ENCODE measurements at places on chromosomes 13 and 19. TPM values are rescaled to one million over a fixed set of nuclear protein-coding genes. Genes with fewer than 3 reads are reported as not detected.

- no peaks in the 10 kb centered on the region for H3K36me3 ChIP-seq
- peak overlapping the region; percentile 52 for H3K4me3 ChIP-seq
- DNase-seq, result peak; percentile 90
Observed at GRCh38 chr19:39506944-39507714, 7.8 kb upstream of the SELENOV start.

GRCh38 chr13:48842316-48842715 is 133.4 kb upstream of the FNDC3A start:
- H3K27me3 ChIP-seq, result no peaks in the 10 kb centered on the region
- H3K36me3 ChIP-seq, result no peaks in the 10 kb centered on the region
- no peak overlapping the region for H3K27ac ChIP-seq
- DNase-seq, result no peak
- no peak overlapping the region for H3K4me3 ChIP-seq

- H3K4me1 ChIP-seq, result no peaks in the 10 kb centered on the region
- H3K4me3 ChIP-seq, result no peak overlapping the region
- no peaks in the 10 kb centered on the region for H3K36me3 ChIP-seq
- H3K27me3 ChIP-seq, result no peaks in the 10 kb centered on the region
- H3K27ac ChIP-seq, result no peak overlapping the region
- DNase-seq, result no peak
Observed at GRCh38 chr19:33484226-33484774, 37.3 kb downstream of the PEPD start.

GRCh38 chr19:4258181-4258580 is 11.3 kb downstream of the YJU2 start:
- peaks cover 65% of the 10 kb centered on the region for H3K36me3 ChIP-seq
- no peaks in the 10 kb centered on the region for H3K4me1 ChIP-seq
- DNase-seq, result no peak
- H3K27me3 ChIP-seq, result no peaks in the 10 kb centered on the region
- no peak overlapping the region for H3K4me3 ChIP-seq

DNA sequence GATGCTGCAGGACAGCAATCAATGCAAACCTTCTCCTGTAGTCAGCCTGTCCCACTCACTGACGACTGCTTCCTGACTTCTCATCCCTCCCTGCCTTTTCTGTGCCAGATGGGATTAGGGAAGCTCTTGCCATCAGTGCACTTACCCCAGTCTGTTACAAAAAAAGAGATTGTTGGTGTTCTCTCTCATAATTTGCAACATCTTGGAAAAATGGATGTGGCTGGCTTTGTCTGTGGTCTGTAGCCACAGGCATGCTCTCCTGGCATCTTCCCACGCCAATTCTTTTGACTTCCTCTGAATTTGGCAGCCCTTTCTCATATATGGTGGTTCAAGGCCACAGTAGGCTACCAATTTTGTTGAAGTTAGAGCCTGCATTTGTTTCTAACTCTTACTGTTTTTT is 11.6 kb upstream of the HTR2A start:
- no peak overlapping the region for H3K4me3 ChIP-seq
- no peaks in the 10 kb centered on the region for H3K27me3 ChIP-seq
- H3K36me3 ChIP-seq, result no peaks in the 10 kb centered on the region
- no peak overlapping the region for H3K27ac ChIP-seq
- no peak for DNase-seq
- H3K4me1 ChIP-seq, result no peaks in the 10 kb centered on the region

DNA sequence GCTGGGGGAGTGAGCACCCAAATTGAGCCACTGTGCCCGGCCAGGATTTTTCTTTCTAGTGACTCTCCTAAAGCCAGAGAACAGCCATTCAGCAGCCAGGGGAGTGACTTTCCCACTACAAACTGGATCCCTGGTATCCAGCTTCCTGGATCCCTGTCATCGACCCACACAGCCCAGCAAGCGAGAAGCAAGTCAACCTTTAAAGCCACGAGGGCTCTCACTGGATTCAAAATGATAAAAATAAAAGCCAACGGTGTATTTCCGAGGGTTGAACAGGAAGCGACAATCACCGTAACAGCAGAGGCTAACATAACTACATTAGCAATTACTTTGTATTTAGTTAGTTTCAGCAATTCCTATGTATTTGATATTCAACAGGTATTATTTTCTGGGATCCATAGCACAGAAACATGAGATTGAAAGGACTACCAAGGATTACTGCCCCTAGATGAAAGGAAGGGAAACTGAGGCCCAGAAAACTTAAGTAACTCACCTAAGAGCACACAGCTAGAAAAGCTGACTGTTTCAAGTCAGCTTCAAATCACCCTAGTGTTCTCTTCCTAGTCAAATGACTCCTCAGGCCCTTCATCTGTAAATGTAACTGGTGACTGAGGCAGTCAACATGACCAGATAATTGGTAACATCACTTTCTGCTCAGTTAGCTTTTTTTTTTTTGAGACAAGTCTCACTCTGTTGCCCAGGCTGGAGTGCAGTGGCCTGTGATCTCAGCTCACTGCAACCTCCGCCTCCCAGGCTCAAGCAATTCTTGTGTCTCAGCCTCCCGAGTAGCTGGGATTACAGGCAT is 2.7 kb downstream of the RFX1 start:
- peaks cover 36% of the 10 kb centered on the region for H3K4me1 ChIP-seq
- H3K27me3 ChIP-seq, result no peaks in the 10 kb centered on the region
- DNase-seq, result no peak
- H3K4me3 ChIP-seq, result no peak overlapping the region
- peak overlapping the region; percentile 35 for H3K27ac ChIP-seq

DNA sequence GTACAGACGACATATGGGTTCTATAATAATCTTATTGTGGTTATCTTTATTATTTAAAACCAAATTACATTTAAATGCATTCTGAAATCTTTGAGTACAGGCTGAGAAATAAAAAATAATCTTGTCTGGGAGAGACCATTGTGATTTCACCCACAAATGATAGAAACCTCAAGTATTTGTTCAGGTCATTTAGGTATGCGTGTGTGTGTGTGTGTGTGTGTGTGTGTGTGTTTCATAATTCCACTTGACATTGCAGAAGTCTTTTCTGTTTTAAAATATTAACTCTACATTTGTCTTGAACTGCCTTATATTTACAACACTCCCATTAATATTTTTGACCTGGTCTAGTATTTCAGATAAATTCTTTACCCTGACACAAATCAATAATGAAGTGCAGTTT is 126.9 kb downstream of the SPRY2 start:
- DNase-seq, result no peak
- no peaks in the 10 kb centered on the region for H3K27me3 ChIP-seq
- H3K4me3 ChIP-seq, result no peak overlapping the region
- no peaks in the 10 kb centered on the region for H3K4me1 ChIP-seq
- no peaks in the 10 kb centered on the region for H3K36me3 ChIP-seq

DNA sequence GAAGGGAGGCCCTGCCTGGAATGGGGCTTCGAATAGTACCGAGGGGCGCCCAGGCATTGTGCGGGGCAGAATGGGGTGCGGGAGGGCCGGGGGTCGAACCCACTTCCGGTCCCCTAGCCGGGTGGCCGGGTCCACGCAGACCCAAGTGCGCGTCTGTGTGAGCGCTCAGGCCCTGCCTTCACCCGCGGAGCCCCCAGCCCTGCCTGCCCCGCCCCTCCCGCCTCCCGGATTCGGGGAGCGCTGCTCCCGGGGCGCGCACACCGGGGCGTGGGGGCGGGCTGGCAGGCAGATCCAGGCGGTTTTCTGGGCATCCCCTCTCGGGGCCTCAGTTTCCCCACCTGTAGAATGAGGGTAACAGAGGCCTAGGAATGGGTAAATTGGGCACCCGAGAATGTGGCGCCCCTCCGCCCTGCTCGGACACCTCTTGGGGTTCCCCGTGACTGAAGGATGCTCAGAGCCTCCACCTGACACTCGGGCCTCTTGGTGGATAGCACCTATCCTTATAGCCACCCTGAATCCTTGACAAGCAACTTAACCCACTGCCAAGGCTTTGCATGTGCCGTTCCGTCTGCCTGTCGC is 682 bp downstream of the PIK3R2 start:
- peak overlapping the region; percentile 89 for H3K27ac ChIP-seq
- DNase-seq, result peak; percentile 69
- H3K4me3 ChIP-seq, result peak overlapping the region; percentile 82
- peaks cover 32% of the 10 kb centered on the region for H3K36me3 ChIP-seq

GRCh38 chr13:88376760-88377388 is 705.7 kb downstream of the SLITRK5 start:
- no peak overlapping the region for H3K4me3 ChIP-seq
- H3K36me3 ChIP-seq, result no peaks in the 10 kb centered on the region
- H3K4me1 ChIP-seq, result no peaks in the 10 kb centered on the region
- H3K27me3 ChIP-seq, result no peaks in the 10 kb centered on the region

DNA sequence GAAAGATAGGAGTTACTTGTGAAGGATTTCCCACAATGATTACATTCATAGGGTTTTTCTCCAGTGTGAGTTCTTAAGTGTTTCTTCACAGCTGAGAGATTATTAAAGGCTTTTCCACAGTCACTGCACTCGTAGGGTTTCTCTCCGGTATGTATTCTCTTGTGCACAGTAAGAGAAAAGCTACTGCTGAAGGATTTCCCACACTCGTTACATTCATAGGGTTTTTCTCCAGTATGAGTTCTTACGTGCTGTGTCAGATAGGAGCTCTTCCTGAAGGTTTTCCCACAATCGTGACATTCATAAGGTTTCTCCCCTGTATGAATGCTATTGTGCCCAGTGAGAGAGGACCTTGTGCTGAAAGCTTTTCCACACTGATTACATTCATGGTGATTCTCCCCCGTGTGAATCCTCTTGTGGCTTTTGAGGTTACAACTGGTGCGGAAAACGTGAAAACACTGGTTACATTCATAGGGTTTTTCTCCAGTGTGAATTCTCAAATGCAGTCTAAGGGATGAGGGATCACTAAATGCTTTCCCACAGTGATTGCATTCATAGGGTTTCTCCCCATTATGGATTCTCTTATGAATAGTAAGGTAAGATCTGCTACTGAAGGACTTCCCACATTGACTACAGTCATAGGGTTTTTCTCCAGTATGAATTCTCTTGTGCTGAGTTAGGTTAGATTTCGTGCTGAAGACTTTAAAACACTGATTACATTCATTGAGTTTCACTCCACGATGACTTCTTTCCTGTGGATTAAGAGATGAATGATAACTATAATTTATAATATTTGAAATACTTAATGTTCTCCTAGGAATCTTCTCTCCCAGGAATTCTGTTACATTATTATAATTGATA is 20.6 kb downstream of the ZNF558 start:
- no peak for DNase-seq
- H3K4me3 ChIP-seq, result no peak overlapping the region
- no peaks in the 10 kb centered on the region for H3K4me1 ChIP-seq
- H3K27ac ChIP-seq, result no peak overlapping the region
- no peaks in the 10 kb centered on the region for H3K27me3 ChIP-seq

GRCh38 chr13:110124201-110124940 is 182.6 kb downstream of the COL4A1 start:
- H3K4me1 ChIP-seq, result no peaks in the 10 kb centered on the region
- H3K27me3 ChIP-seq, result peaks cover 59% of the 10 kb centered on the region
- H3K4me3 ChIP-seq, result no peak overlapping the region
- no peak for DNase-seq
- H3K36me3 ChIP-seq, result no peaks in the 10 kb centered on the region
- H3K27ac ChIP-seq, result no peak overlapping the region

- H3K4me1 ChIP-seq, result no peaks in the 10 kb centered on the region
- H3K36me3 ChIP-seq, result no peaks in the 10 kb centered on the region
- H3K27me3 ChIP-seq, result no peaks in the 10 kb centered on the region
- H3K4me3 ChIP-seq, result no peak overlapping the region
- H3K27ac ChIP-seq, result no peak overlapping the region
- DNase-seq, result peak; percentile 4
Observed at GRCh38 chr13:108281901-108282300, 12.4 kb downstream of the TNFSF13B start.

GRCh38 chr13:46575301-46575771 is 22.4 kb downstream of the LRCH1 start:
- no peak for DNase-seq
- H3K27ac ChIP-seq, result no peak overlapping the region
- no peak overlapping the region for H3K4me3 ChIP-seq
- no peaks in the 10 kb centered on the region for H3K36me3 ChIP-seq
- no peaks in the 10 kb centered on the region for H3K4me1 ChIP-seq

DNA sequence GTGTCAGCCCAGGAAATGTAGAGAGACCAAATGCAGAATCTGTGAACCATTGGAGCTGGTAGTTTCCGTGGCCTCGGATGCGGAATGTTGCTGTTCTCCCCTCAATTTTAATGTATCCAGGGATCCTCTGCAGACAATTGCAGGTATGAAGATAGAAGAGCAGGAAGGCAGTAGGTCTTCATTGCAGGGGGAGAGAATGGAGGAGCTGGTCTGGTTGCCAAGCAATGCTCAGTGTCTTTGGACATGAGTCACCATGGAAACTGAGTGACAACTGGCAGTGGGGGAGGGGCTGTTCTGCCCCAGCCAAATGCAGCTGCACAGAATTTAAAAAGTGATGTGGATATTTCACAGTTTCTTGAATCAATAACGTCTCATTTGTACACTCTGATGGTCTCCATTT is 56.1 kb upstream of the ZNF835 start:
- H3K27me3 ChIP-seq, result no peaks in the 10 kb centered on the region
- no peak overlapping the region for H3K27ac ChIP-seq
- no peak overlapping the region for H3K4me3 ChIP-seq
- no peaks in the 10 kb centered on the region for H3K36me3 ChIP-seq

Gene ZNF221
- total RNA-seq, result 0.78 TPM

Gene SHISA7
- total RNA-seq, result 0.34 TPM

All from K562 (cell line).